ENCODE measurements at places on chromosomes 5 and 9.
A peak's percentile ranks its signal among the peaks of the same experiment; 100 is the strongest.

DNA sequence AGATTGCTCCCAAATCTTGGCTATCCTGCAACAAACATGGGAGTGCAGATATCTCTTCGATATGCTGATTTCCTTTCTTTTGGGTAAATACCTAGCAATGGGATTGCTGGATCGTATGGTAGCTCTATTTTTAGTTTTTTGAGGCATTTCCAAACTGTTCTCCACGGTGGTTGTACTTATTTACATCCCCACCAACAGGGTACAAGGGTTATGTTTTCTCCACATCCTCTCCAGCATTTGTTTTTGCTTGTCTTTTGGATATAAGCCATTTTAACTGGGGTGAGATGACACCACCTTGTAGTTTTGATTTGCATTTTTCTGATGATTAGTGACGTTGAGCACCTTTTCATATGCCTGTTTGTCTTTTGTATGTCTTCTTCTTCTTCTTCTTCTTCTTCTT lies 20.3 kb downstream of the CTSL start:
- no peak for DNase-seq

DNA sequence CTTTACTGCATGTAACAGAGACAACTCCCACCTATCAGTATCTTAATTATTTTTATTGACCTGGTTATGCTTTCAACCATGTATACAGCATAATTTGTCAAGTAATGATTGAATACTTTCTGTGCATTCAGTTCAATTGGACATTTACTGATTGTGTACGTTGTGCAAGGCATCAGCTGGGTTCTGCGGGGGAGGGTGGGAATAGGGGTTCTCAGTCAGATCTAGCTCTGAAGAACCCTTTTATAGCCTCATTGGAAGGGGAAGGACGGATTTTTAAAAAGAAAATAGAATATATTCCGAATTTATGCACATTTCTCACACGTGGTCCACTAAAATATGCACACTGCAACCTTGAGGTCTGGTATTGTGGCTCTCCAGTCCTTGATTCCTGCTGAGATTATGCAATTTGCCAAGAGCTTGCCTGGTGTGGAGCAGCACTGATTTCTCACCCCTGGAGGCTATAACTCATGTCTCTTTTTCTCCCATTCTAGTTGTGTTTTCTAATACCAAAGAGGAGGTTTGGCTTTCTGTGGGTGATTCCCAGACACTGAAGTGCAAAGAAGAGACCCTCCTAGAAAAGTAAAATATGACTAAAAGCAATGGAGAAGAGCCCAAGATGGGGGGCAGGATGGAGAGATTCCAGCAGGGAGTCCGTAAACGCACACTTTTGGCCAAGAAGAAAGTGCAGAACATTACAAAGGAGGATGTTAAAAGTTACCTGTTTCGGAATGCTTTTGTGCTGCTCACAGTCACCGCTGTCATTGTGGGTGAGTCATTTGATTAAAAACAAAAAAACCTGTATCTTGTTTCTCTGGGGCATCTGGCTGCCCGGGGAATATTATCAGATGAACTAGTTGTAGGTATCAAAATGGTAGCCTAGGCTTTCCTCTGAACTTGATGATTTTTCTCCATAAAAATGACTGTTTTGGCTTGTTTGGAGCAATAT lies 1.7 kb downstream of the SLC1A3 start:
- DNase-seq, result peak; percentile 38

GRCh38 chr5:135441350-135441831 lies 5.8 kb downstream of the DCANP1 start:
- peak; percentile 71 for DNase-seq

GRCh38 chr5:10452768-10453331 lies 11.2 kb downstream of the ROPN1L start:
- DNase-seq, result peak; percentile 88

DNA sequence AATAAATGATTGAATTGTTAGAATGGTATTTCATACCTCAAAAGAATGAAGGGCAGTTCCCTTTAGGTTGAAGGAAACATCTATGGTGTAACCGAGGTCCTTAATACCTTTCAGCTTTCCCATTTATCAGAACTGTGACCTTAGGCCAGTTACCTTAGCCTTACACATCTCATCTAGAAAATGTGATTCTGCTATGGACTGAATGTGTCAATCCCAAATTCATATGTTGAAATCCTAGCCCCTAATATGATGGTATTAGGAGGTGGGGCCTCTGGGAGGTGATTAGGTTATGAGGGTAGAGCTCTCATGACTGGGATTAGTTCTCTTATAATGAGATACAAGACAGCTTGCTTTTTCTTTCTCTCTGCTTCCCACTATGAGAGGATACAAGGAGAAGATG lies 441.9 kb downstream of the PLK2 start:
- DNase-seq, result no peak

DNA sequence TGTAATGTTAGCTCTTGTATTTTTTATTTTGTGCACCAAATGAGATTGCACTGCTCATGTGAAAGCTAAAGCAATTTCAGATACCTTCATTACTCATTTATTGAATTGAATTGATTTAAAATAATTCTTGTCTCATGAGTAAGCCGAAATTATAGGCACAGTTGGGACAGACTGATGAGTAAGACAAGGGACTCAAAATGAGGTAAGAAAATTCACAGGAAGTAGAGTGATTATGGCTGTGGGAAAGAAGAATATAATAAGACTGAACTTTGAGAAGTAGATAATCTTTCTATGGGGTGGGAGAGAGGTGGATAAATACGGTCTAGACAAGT lies 51.1 kb downstream of the NUDT12 start:
- no peak for DNase-seq

DNA sequence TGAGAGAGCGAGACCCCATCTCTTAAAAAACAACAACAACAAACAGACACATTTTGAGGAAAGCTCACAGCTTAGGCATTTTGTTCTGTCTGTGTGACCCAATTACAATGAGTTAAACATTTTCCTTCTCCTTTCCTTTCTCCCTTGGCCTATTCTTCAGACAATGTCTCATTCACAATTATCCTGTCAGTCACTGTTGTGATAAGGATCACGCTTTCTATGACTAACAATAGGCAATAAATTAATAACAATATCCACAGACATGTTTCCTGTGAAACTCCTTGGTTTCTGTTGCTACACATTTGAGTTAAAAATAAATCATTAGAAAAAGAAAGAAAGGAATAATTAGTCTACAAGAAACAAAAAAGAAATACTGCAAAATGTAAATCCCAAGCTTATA lies 19.8 kb upstream of the CARTPT start:
- no peak for DNase-seq

DNA sequence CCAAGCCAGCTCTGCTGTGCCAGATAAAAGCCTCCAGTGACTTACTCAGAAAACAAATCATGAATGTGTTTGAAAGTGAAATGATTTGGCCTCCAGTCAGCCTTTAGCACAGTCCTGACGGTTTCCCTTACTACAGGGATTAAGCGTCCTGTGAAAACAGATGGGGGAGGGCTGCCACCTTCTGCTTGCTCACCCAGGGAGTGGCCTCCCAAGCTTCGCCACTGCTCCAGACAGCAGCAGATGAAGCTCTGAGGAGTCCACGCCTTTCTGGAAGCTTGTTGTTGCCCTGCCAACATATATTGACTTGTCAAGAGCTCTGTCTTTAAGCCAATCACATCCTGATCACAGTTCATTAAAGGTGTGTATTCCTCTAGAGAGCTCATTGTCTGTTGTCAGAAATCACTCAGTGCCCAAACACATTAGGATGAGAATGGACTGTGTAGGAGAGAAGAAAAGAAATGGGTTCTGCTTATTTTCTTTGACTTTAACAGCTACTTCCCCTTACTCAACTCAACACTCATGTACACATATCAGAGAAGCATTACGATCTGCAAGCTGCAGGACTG lies 4.9 kb upstream of the FYB1 start:
- peak; percentile 18 for DNase-seq

GRCh38 chr5:29143266-29143665 lies 2050.2 kb upstream of the CDH6 start:
- DNase-seq, result no peak

All from eye (tissue), 1 donor.